ENCODE measurements at places on chromosomes 6 and 20.
A peak's percentile ranks its signal among the peaks of the same experiment; 100 is the strongest.

- DNase-seq = no peak
These were observed 105.3 kb downstream of the CEBPB start for GRCh38 chr20:50295762-50296449.

DNA sequence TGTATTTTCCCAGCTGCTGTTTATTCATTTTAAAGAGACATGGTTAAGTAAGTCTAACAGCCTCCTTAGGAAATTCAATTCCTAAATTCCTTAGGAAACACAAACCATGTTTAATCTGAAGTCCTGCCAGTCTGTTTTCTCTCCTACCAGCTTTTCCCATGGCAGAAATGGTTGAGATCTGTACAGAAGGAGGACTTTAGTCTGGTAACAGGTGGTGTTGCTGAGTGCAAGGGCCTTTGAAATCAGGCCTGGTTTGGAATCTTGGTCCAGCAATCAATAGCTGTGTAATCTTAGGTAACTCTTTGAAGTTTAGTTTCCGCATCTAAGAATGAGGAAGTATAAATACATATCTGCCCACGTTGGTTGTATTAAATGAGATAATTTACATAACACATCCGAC is 232.5 kb downstream of the LAMA2 start:
- no peak for DNase-seq

GRCh38 chr20:45183084-45183483 is 8.4 kb downstream of the PI3 start:
- DNase-seq = no peak

DNA sequence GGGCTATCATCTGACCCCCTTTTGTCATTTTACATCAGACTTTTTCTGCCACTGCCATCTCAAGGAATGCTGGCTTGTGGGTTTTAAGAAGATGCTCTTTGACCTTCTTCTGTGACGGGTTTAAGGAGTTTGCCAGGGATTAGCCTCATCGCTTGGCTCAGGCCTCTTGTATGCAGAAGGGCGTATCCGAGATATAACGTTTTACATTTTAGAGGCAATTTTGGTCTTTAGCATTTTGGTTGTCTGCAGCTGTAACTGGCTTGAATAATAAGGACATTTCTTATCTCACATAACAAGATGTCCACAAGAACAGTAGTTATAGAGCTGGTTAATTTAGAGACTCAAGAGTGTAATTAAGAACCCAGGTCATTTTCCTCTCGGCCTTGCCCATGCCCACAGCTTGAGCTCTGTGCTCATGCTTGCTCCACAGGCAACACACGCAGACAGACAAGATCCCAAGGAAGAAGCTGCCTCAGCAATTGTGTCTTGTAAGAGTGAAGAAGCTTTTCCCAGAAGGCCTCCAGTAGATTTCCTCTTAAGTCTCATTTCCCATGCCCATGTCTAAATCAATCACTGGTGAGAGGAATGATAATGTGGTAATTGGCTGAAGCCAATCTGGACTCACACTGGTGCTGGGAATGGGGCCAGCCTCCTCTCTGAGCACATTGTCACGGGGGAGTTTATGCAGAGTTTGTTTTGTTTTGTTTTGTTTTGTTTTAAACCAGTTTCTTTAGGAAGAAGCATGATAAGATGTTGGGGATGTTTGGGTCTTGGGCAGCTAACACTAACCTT is 36.8 kb downstream of the PTCHD4 start:
- DNase-seq = no peak

DNA sequence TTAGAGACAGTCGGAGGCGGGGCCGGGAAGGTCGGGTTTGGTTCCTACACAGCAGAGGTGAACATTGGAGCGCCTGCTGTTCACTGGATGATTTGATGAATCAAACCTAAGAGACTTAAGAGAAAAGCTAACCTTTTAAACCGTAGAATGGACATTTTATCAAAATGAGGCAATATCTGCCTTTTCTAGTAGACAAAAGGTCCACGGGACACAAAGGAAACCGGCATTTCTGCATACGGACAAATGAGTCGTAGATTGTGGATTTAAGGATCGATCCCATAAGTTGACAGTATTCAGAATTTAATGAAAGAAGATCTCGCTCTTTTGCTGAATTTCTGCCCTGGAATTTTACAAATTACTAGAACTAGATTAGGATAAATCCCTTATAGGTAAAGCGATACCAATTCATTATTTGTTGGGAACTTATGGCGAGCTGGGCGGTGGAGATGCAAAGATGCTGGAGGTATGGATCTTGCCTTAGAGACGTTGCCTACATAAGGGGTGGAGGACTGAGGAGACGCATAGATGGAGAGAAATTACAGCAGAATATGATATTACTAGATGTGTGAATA is 400 bp downstream of the PAK1IP1 start:
- DNase-seq = no peak

DNA sequence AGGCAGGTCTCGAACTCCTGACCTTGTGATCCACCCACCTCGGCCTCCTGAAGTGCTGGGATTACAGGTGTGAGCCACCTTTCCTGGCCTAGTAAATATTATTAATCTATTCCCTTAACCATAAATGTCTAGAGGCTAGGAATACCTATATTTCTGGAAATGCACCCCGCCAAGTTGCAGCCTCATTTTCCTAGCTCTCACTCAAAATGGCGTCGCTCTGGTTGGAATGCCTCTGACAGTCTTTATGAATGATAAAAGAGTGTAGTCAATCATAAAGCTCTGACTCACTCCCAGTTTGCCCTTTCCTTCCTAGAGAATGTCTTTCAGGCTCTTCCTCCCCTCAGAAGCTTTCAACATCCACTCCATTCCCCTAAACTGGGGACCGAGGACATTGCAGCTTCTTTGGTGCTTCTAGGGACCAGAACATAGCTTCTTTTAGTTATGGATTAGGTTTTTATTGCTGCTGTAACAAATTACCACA is 14.1 kb upstream of the TRIM26 start:
- no peak for DNase-seq

DNA sequence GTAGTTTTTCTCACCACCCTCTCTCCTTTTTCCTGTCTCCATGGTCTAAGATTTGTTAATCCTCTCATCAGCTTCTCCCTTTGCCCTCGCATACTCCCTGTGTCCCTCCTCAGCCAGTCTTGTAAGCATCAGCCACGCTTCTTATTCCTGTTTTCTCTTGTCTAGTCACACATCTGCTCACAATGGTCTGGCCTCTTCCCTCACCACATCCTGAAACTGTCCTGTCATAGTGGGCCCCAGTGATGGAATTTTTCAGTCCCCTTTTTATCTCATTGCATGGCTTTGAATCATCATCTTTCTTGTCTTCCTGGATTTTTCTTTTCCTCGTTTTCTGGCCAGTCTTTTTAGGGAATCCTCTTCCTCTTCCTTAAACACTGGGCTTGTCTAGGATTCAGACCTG is 57.2 kb downstream of the GFRA4 start:
- no peak for DNase-seq

DNA sequence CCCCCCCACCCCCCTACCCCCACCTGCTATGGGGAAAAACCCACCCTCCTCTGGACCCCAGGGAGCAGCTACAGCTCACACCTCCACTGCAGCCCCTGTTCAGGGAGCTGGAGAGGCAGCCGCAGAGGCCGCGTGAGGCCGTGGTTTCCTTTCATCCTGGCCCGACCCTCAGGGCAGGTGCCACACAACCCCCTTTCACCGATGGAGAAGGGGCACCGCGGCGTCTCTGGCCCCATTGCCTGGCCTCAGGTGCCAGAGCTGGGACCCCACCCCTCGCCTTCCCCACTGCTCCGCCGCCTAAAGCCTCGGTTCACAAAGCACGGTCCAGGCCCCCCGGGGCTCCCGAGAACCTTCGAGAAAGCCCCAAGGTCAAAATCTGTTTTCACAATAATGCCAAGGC is 11.8 kb upstream of the KCNQ2 start:
- DNase-seq = no peak

DNA sequence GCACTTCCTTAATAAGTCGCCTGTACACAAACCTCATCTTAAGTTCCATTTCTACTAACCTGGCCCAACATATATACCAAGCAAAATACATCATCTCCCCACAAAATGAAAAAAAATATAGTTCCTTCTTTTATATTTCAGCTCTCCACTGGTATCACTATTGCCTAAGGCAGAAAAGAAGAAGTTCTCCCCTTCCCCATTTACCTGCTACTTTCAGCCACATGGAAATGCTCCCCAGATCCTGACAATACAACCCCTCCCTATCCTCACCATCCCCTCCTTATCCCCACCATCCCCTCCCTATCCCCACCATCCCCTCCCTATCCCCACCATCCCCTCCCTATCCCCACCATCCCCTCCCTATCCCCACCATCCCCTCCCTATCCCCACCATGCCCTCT is 175.7 kb downstream of the LINC00237 start:
- DNase-seq = no peak

DNA sequence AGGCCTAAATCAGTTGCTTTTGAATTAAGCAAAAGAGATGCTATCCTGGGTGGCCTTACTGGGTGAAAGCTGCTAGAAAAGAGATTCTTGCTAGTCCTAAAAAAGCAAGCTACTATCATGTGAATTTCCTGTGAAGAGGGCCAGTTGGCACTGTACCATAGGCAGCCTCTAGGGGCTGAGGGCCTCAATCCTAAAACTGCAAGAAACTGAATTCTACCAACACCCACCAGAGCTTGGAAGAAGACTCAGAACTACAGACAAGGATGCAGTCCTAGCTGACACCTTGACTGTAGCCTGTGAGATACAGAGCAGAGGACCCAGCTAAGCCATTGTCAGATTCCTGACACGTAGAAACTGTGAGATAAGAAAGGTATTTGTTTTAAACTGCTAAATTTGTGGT is 24.5 kb downstream of the CLIC5 start:
- DNase-seq = no peak

GRCh38 chr20:22374066-22374465 is 210.3 kb downstream of the FOXA2 start:
- no peak for DNase-seq

DNA sequence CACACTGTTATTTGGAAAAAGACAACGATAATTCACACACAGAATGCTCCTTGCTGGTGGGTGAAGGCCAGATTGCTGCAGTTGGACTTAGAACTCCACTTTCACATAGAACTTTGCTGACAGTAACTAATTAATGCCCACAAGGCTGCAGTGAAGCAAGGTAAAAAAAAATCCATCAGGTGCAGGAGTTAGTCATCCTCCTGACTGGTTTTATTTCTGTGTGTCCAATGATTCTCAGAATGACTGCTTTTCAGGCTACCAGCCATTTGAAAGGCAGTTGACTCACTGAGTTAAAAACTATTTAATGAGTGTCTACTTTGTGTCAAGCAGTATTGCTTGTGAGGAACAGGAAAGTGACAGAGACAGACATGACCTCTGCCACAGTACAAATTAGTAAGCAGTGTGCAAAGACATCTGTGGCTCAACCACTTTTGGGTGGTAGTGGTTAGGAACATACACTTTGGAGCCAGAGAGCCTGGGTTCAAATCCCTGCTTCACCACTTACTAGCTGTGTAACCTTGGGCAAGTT is 41.9 kb downstream of the ELOVL5 start:
- DNase-seq = peak; percentile 80

DNA sequence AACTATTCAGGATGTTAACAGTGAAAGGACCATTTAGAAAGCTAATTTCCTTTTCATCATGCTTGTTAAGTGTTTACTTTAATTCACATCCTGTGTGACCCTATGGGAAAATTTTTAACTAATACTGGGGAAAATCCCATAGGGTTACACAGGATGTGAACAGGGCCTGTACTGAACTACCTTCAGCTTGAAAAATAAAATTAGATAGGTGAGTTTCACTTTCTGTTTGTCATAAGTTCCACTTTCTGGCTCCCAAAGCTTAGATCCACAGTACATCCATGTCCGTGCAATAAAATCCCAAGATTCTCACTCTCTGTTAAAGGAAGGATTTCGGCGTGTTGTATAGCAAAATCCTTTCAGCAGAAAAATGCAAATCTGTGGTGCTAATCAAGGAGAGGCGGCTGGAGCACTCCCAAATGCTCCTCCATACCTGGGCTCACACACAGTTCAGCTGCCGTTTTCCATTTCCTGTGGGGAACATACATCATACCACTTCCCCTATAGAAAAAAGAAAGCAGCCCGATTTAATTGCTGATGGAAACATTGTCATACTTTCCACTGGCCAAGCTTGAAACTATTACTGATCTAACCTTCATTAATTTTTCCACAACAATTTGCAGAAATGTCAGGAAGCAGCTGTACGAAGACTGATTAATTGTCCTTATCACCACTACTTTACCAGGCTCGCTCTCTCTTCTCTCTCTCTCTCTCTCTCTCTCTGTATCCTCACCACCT is 125.2 kb downstream of the HIVEP2 start:
- peak; percentile 69 for DNase-seq

DNA sequence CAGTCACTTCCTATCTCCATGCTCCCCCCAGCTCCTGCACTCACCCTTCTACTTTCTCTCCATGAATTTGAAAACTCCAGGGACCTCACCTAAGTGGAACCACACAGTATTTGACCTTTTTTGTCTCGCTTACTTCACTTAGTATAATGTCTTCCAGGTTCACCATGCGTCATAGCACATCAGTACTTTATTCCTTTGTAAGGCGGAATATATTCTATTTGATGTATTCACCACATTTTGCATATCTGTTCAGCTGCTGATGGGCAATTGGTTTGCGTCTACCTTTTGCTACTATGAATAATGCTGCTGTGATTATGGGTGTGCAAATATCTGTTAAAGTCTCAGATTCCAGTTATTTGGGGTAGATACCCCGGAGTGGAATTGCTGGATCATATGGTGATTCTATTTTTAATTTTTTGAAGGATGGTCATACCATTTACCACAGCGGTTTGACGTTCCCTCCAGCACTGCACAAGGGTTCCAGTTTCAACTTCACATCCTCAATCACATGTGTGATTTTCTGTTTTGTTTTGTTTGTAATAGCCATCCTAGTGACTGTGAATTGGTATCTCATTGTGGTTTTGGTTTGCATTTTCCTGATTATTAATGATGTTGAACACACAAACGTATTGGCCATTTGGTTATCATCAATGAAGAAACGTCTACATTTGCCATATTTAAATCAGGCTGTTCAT is 20.3 kb upstream of the SYNDIG1 start:
- no peak for DNase-seq

GRCh38 chr20:21203088-21203656 is 77.3 kb downstream of the KIZ start:
- DNase-seq = no peak

DNA sequence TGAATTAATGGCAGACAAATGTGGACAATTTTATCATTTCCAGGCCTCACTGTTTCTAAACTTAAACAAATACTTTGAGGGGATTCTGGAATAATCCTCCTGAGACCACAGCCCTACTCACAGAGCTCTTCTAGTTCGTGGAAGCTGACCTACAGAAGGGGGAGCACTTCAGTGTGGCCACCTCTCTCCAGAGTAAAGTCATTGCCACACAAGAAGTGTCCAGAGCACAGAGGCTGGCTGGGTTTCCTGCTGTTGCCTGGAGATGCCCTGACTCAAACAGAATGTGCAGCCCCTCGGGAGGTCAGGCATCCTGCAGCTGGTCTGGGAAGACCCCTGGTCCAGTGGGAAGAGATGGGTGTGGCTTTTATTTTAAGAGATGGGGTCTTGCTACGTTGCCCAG is 110.9 kb downstream of the QRSL1 start:
- no peak for DNase-seq

DNA sequence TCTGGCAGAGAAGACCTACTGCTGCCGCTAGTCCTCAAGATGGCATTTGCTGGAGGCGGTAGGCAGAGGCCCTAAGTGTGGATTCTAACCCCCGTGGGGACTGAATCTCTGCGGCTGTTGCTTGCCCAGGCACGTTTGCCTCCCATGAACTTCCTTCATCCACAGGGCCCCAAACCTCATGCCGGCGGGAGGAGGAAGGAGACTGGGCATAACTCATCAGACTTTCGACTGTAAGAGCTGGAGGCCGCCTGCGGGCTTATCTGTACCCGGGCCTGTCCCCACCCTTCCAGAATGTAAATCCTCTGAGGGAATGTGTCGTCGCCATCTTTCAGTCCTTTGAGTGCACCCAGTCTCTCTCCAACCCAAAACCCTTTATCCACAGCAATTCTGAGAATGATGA is 990 bp downstream of the ZFP57 start:
- no peak for DNase-seq

All from GM06990 (cell line).